Mesenchymal stem cell (in vitro differentiated cells and primary cell): ENCODE measurements at places on chromosomes 6 and 20.

DNA sequence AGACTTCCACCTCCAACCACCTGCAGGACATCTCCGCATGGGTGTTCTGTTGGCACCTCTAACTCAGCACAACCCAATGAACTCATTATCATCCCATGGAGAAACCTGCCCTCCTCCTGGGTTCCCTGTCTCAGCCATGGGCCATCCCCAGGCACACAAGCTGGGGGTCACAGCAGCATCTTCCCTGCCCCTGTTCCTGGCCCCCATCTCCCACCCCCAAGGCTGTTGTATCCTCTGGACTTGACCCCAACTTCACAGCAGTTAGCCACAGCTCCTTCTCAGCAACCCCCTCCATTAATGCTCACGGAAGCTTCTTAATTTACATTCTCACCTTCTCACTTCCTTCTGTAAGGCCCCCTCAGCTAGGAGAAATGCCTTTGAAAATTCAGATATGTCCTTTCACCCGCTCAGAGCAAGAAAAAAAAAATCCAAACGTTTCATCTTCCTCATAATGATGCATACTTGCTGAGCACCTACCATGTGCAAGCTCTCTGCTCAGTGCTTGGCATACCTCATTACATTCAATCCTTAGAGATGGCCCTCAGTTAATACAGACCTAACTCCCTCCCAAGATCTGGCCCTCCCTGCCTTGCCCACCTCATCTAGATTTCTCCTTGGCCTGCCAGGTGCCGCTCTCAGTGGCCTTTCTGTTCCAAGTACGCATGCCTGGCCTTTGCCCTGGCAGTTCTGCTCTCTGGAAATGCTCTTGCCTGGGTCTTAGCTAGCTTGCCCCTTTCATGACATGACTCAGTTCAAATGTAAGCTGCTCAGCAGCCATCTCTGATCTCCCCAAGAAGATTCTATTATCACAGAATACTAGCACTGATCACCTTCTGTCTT lies 2.5 kb upstream of the NELFCD start:
- no peak overlapping the region for H3K4me3 ChIP-seq
- no peaks in the 10 kb centered on the region for H3K36me3 ChIP-seq
- no peaks in the 10 kb centered on the region for H3K27me3 ChIP-seq
- H3K27ac ChIP-seq = no peak overlapping the region
- H3K4me1 ChIP-seq = peaks cover 8% of the 10 kb centered on the region
- DNase-seq = no peak

DNA sequence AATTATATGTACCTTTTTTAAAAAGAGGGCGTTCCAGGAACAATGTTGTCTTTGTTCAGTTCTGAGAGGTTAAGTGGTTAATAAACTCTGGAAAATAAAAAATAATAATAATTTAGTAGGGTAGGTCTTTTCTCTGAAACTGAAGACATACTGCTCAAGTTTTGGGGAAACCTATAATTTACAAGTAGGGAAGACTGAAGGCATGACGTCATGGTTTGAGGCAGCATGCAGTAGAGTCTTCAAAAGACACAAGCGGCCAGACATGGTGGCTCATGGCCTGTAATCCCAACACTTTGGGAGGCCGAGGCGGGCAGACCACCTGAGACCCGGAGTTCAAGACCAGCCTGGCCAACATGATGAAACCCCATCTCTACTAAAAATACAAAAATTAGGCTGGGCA lies 14.0 kb downstream of the STAU1 start:
- DNase-seq = no peak
- no peaks in the 10 kb centered on the region for H3K4me1 ChIP-seq
- no peaks in the 10 kb centered on the region for H3K27me3 ChIP-seq
- no peak overlapping the region for H3K27ac ChIP-seq
- no peak overlapping the region for H3K4me3 ChIP-seq
- H3K36me3 ChIP-seq = peaks cover 50% of the 10 kb centered on the region

GRCh38 chr6:12369781-12370262 lies 79.7 kb downstream of the EDN1 start:
- no peaks in the 10 kb centered on the region for H3K27me3 ChIP-seq
- H3K4me3 ChIP-seq = no peak overlapping the region
- H3K27ac ChIP-seq = no peak overlapping the region
- H3K36me3 ChIP-seq = no peaks in the 10 kb centered on the region
- DNase-seq = no peak

GRCh38 chr6:151536188-151536479 lies 42.3 kb downstream of the CCDC170 start:
- no peaks in the 10 kb centered on the region for H3K4me1 ChIP-seq
- no peak overlapping the region for H3K27ac ChIP-seq
- no peaks in the 10 kb centered on the region for H3K36me3 ChIP-seq
- H3K4me3 ChIP-seq = no peak overlapping the region
- H3K27me3 ChIP-seq = no peaks in the 10 kb centered on the region

DNA sequence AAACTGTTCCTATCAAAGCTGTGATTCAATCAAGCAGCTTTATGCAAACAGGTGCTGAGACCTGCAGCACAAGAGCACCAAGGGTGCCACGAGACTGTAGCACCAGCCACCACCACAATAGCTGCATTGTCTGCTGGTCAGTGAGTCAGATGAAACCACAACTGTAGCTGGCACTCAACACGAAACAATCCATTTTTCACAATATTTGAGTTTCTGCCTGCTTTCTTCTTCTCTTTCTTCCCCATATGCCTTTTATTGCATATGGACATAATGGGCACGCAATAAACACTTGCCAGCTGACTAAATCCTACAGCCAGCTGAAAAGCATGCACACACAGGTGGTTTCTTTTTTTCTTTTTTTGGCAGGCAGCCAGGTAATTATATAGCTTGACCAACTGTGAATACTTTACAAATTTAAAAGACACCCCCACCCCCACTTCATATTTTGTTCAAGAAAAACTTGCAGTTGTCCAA lies 16.6 kb downstream of the SLC2A12 start:
- H3K27ac ChIP-seq = no peak overlapping the region
- no peak overlapping the region for H3K4me3 ChIP-seq
- no peaks in the 10 kb centered on the region for H3K27me3 ChIP-seq
- H3K36me3 ChIP-seq = no peaks in the 10 kb centered on the region
- no peak for DNase-seq

DNA sequence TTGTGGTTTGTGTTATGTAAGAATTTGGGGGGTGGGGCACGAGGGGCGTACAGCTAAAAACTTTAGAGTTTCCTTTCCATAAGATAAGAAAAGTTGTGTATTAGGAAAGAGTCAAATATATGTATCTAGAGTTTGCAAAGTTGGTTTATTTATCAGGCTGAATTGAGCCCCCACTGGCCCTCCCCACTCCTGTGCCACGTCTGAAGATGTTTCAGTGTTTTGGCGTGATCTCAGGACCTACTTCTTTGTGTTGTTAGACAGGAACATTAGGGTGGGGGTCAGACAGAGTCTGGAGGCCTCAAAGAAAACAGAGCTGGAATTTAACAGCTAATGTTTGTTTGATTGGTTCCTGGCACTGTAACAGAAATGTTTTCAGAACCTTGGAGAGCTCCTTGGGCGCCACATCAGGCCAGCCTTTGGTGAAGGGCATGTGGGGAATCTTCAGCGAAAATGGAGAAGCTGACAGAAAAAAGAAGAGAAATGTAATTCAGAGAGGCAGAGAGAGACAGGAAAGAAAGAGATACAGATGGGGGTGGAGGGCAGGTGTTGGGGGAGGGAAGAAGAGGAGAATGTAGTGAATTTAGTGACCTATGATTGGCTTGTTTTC lies 674 bp downstream of the NRSN1 start:
- peaks cover 4% of the 10 kb centered on the region for H3K4me1 ChIP-seq
- H3K36me3 ChIP-seq = no peaks in the 10 kb centered on the region
- no peak overlapping the region for H3K27ac ChIP-seq
- DNase-seq = peak; percentile 67

- no peaks in the 10 kb centered on the region for H3K27me3 ChIP-seq
- no peaks in the 10 kb centered on the region for H3K36me3 ChIP-seq
- H3K4me3 ChIP-seq = no peak overlapping the region
- no peak overlapping the region for H3K27ac ChIP-seq
These were observed 258.0 kb downstream of the KHDC1L start for GRCh38 chr6:72967329-72967728.

DNA sequence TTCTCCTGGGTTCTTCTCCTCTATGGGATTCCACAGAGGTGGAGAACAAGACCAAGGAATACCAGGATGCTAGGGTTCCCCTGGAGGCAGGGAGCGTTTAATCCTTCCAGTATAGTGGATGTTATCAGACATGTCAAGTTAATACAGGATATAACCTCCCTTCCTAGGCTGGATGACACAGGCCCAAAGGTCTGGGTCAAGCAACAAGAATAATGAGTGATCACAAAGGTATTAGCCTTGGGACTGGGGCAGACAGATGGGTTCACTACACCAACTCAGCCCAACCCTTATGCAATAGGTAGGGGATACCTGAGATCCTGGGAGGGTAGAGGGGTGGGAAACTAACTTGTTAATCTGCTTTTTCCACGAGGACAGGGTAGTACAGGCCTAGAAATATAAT lies 690.3 kb downstream of the HTR1B start:
- no peaks in the 10 kb centered on the region for H3K36me3 ChIP-seq
- H3K27me3 ChIP-seq = no peaks in the 10 kb centered on the region
- H3K4me1 ChIP-seq = no peaks in the 10 kb centered on the region
- no peak overlapping the region for H3K27ac ChIP-seq
- H3K4me3 ChIP-seq = no peak overlapping the region

DNA sequence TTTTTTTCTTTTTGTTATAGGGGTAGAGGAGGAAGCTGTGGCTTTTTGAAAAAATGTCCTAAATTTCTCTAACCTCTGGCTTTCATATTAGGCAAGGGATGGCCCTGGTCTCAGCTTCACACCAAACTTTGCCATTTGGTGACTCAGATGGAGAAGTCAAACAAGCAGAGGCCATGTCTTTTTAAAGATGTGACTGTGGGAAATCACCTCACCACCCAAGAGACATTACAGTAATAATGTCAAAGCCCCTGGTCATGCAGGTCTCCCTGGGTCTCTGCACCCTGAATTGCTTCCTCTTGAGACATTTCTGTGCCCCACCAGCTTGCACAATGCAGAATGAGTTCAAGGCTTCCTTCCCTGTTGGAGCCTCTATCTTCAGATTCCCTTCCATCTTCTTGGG lies 39.5 kb upstream of the ADGRF5 start:
- H3K27me3 ChIP-seq = peaks cover 14% of the 10 kb centered on the region
- H3K27ac ChIP-seq = no peak overlapping the region
- no peak for DNase-seq
- no peak overlapping the region for H3K4me3 ChIP-seq
- H3K4me1 ChIP-seq = peaks cover 1% of the 10 kb centered on the region

DNA sequence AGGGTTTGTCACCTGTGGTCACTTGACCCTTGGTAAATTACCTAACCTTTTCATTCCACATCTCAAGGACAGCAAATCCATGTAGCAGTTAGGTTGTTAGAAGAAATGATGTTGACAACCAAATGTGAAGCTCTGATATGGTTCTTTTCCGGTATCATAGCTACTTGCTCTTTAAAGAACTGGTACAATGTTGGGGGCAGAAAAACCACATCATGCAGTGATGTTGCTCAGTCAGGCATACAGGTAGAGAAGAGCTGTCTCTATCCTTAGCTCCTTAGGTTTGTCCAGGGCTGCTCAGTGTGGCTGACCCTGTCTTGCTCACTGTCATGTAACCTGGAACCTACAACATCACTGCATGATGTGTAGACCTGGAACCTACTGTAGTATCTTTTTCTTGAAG lies 135.5 kb downstream of the LRRC1 start:
- H3K4me3 ChIP-seq = no peak overlapping the region
- DNase-seq = no peak
- H3K4me1 ChIP-seq = no peaks in the 10 kb centered on the region
- H3K27me3 ChIP-seq = no peaks in the 10 kb centered on the region
- H3K27ac ChIP-seq = no peak overlapping the region

- DNase-seq = no peak
- H3K4me3 ChIP-seq = peak overlapping the region; percentile 77
- H3K27me3 ChIP-seq = peaks cover 100% of the 10 kb centered on the region
These were observed 6.8 kb downstream of the NRN1 start for GRCh38 chr6:5999688-6000608.

- H3K27me3 ChIP-seq = no peaks in the 10 kb centered on the region
- peak; percentile 72 for DNase-seq
- H3K36me3 ChIP-seq = peaks cover 4% of the 10 kb centered on the region
- peaks cover 10% of the 10 kb centered on the region for H3K4me1 ChIP-seq
- H3K27ac ChIP-seq = peak overlapping the region; percentile 63
- H3K4me3 ChIP-seq = peak overlapping the region; percentile 71
These were observed 851 bp downstream of the SNX5 start for GRCh38 chr20:17967521-17968365.
